ENCODE measurements at places on chromosomes 6 and 20.

DNA sequence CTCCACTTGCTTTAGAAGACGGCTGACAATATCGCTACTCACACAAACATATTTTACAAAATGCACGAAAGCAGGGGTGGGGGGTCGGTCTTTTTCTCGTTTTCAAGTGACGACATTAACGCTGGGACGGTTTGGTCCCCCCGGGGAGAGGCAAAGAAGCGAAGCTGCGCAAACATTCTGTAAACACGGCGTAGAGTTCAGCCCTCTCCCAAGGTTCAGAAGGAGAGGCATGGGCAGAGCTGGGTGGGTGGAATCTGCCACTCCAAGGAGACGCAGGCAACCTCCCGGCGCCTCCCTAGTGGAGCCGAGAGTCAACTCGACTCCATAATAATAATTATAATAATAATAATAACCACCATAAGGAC, 2.4 kb downstream of the NKX2-2 start:
- no peak overlapping the region for H3K4me3 ChIP-seq
- no peak for DNase-seq
- H3K27me3 ChIP-seq: peaks cover 74% of the 10 kb centered on the region

DNA sequence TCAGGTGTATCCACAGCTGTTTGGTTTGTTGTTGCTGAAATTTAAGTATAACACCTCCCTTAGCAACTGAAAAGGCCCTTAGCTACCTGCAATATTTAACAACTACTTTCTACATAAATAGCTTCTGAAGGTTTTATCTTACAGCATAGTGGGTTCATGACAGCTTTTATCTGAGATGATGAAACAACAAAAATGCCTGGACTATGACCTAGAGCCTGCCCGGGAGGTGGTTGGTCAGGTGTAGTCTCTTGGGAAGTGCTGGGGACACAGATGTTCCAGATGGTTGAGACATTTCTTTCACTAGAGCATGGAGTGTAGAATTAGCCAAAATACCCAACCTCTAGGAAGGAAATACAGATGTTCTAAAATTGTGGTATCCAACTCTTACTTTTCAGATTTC, 705.4 kb downstream of the MAFB start:
- no peaks in the 10 kb centered on the region for H3K36me3 ChIP-seq
- no peak overlapping the region for H3K27ac ChIP-seq
- DNase-seq: no peak
- H3K4me3 ChIP-seq: no peak overlapping the region
- H3K4me1 ChIP-seq: no peaks in the 10 kb centered on the region
- H3K27me3 ChIP-seq: no peaks in the 10 kb centered on the region

- DNase-seq: no peak
- H3K27me3 ChIP-seq: no peaks in the 10 kb centered on the region
- H3K27ac ChIP-seq: no peak overlapping the region
- no peak overlapping the region for H3K4me3 ChIP-seq
- H3K36me3 ChIP-seq: no peaks in the 10 kb centered on the region
Measured at GRCh38 chr20:50036703-50037102, 53.9 kb downstream of the SNAI1 start.

DNA sequence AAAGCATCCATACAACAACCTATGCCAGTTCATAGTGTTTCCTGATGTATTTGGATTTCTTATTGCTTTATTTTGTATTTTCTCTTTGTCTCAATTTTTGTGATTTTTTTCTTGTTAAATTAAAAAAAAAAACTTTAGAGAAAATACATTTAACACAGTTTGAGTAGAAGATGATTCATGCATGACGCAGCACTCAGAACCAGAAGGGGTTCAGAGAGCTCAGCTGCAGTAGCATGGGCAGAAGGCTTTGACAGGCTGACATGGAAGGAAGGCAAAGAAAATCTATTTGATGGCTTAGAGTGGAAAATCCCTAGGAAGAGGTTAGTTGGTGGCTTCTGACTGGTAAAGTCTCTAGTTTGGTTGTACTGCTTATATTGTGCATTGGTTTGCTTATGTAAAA, 207.2 kb upstream of the STXBP5 start:
- H3K4me3 ChIP-seq: no peak overlapping the region
- no peak overlapping the region for H3K27ac ChIP-seq
- DNase-seq: no peak

- no peak for DNase-seq
- H3K4me3 ChIP-seq: no peak overlapping the region
- H3K27ac ChIP-seq: no peak overlapping the region
- no peaks in the 10 kb centered on the region for H3K4me1 ChIP-seq
- no peaks in the 10 kb centered on the region for H3K36me3 ChIP-seq
Measured at GRCh38 chr6:98324446-98324845, 509.9 kb upstream of the POU3F2 start.

GRCh38 chr6:161908872-161909271, 635.0 kb upstream of the AGPAT4 start:
- no peaks in the 10 kb centered on the region for H3K27me3 ChIP-seq
- no peaks in the 10 kb centered on the region for H3K36me3 ChIP-seq
- no peak for DNase-seq

DNA sequence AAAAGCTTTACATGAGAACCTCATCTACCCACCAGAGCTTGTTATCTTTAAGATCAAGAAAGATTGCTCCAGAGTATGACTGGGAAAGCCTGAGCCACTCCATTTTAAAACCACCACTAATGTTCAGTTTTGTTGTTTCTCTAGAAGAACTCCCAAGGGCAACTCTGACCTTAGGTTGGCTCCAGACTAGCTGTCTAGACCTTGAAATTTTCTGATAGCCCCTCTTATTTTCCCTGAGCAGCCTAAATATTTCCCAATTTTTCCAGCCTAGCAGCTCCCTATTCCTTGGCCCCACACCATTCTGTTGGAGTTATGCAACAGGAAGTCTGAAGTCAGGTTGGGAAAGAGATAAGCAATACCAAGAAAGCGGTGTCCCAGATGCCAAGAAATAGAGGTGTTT, 84.6 kb upstream of the TCF21 start:
- no peaks in the 10 kb centered on the region for H3K27me3 ChIP-seq
- H3K36me3 ChIP-seq: no peaks in the 10 kb centered on the region
- H3K4me3 ChIP-seq: no peak overlapping the region
- no peaks in the 10 kb centered on the region for H3K4me1 ChIP-seq

- no peaks in the 10 kb centered on the region for H3K27me3 ChIP-seq
- DNase-seq: no peak
- no peaks in the 10 kb centered on the region for H3K36me3 ChIP-seq
- H3K27ac ChIP-seq: no peak overlapping the region
- H3K4me3 ChIP-seq: no peak overlapping the region
Measured at GRCh38 chr20:50073500-50073899, 39.5 kb downstream of the UBE2V1 start.

DNA sequence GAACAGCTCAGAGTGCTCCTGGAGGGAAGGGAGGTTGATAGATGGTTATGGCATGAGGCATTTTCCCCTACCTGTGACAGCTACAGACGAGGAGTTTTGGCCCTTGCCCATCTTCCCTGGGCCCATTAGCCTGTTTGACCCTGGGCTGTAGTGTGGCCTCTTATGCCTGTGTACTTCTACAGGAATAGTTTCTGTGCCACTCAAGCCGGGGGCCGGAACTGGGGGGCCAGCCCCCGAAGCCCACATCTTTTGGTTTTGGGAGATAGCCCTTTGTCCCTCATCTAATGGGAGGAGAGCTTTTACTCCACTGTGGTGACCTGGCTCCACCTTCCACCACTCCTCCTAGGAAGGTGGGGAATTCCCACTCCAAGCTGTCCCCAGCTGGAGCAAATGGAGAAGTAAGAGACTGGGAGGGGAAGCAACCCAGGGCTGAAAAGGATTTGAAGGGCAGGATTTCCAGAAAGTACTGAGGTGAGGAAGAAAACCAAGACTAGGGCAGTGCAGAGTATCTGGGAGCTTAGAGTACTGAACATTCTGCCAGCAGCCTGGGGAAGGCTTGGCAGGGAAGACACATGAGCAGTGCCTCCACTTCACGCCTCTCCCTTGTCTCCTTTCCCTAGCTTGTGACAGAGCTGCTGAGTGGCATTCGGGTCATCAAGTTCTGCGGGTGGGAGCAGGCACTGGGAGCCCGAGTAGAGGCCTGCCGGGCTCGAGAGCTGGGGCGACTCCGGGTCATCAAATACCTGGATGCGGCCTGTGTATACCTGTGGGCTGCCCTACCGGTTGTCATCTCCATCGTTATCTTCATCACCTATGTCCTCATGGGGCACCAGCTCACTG, 6.9 kb downstream of the ABCC10 start:
- H3K27ac ChIP-seq: no peak overlapping the region
- no peaks in the 10 kb centered on the region for H3K36me3 ChIP-seq
- no peak overlapping the region for H3K4me3 ChIP-seq
- no peaks in the 10 kb centered on the region for H3K4me1 ChIP-seq

DNA sequence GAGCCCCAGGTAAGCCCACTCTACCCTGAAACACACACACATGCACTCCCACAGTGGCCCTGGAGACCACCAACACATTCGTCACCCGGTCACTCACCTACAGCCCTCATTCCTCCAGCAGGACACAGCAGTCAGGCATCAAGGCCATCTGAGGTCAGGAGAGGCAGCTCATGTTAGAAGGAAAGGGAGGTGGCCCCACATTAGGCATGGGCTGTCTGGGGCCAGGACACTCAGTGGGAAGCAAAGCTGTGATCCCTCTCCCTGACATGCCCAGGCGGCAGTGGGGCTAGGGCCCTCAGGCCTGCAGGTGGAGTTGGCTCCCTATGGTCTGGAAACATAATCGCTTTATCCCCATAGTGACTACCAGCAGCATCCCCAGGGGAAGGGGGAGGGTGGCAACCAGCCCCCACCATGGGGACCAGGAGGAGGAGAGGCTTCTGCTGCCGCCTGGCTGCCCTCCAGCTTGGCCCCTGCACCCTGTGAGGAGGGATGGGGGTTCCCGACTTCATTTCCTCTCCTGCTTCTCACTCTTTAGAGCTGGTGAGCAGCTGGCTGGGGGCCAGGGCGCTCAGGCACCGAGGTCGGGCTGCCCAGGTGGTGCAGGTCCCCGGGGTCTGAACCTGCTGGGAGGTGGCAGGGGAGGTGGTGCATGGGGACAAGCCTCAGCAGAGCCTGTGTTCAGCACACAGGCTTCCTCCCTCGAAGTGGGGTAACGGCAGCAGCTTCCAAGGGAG, 76.6 kb upstream of the CST7 start:
- no peak overlapping the region for H3K27ac ChIP-seq
- H3K27me3 ChIP-seq: no peaks in the 10 kb centered on the region
- no peaks in the 10 kb centered on the region for H3K36me3 ChIP-seq
- no peak for DNase-seq

- H3K4me3 ChIP-seq: no peak overlapping the region
- H3K27ac ChIP-seq: no peak overlapping the region
- no peaks in the 10 kb centered on the region for H3K36me3 ChIP-seq
Measured at GRCh38 chr6:24861934-24862333, 63.2 kb upstream of the ARMH2 start.

GRCh38 chr6:33729059-33729458, 17.6 kb upstream of the UQCC2 start:
- H3K27ac ChIP-seq: no peak overlapping the region
- H3K4me3 ChIP-seq: no peak overlapping the region
- no peaks in the 10 kb centered on the region for H3K4me1 ChIP-seq
- no peaks in the 10 kb centered on the region for H3K27me3 ChIP-seq

DNA sequence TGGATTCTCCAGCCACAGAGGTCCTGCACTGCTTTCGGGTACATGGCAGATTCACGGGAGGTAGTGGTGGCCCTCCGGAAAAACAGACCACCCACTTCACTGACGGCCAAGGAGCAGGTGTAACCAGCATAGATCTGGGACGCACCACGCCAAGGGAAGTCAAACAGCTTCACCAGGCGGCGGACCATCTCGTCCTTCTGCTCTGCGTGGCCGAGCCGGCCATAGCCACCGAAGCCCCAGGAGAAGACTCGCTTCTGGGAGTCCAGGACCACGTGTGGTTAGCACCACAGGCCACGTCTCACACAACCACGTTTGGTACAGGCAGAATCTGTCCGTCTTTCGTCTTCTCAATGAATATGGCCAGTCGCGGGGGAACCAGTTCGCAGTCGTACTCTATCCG, 184.8 kb upstream of the COL21A1 start:
- no peaks in the 10 kb centered on the region for H3K4me1 ChIP-seq
- no peaks in the 10 kb centered on the region for H3K27me3 ChIP-seq
- no peaks in the 10 kb centered on the region for H3K36me3 ChIP-seq
- H3K4me3 ChIP-seq: no peak overlapping the region
- no peak overlapping the region for H3K27ac ChIP-seq

DNA sequence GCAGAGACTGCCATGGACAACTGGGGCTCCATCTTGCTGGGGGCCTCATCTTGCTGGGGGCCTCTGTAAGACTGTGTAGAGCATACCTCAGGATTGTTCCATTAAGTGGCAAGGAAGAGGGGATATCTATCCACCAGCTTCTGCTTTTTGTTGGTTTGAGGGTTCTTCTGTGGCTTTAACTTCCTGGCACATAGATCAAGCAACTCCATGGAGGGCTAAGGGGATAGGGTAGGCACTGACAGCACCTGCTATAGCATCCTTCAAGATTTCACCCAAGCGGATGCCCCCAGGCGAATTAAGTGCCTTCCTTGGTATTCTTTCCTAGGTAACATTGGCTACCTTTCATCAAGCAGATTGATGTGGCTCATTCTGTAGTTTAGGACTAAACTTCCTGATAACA, 3.8 kb upstream of the LRRN4 start:
- H3K27me3 ChIP-seq: peaks cover 3% of the 10 kb centered on the region
- H3K4me1 ChIP-seq: peaks cover 9% of the 10 kb centered on the region
- no peak for DNase-seq

- no peaks in the 10 kb centered on the region for H3K27me3 ChIP-seq
- H3K4me1 ChIP-seq: no peaks in the 10 kb centered on the region
- no peak overlapping the region for H3K4me3 ChIP-seq
- peak; percentile 10 for DNase-seq
- H3K36me3 ChIP-seq: no peaks in the 10 kb centered on the region
Measured at GRCh38 chr6:88089708-88090107, 42.1 kb downstream of the SPACA1 start.

- DNase-seq: no peak
- H3K4me3 ChIP-seq: no peak overlapping the region
- H3K27ac ChIP-seq: no peak overlapping the region
- H3K27me3 ChIP-seq: no peaks in the 10 kb centered on the region
- H3K4me1 ChIP-seq: no peaks in the 10 kb centered on the region
Measured at GRCh38 chr6:64128301-64129024, 492.9 kb downstream of the PHF3 start.

- H3K4me1 ChIP-seq: peaks cover 6% of the 10 kb centered on the region
- H3K27ac ChIP-seq: no peak overlapping the region
- H3K36me3 ChIP-seq: no peaks in the 10 kb centered on the region
Measured at GRCh38 chr6:3422435-3423070, 34.3 kb downstream of the SLC22A23 start.

- H3K4me3 ChIP-seq: no peak overlapping the region
- DNase-seq: no peak
- no peak overlapping the region for H3K27ac ChIP-seq
Measured at GRCh38 chr6:65948062-65948461, 241.0 kb upstream of the EYS start.

- no peak overlapping the region for H3K27ac ChIP-seq
- H3K4me1 ChIP-seq: peaks cover 3% of the 10 kb centered on the region
- H3K27me3 ChIP-seq: peaks cover 3% of the 10 kb centered on the region
- no peak for DNase-seq
Measured at GRCh38 chr6:39051399-39052122, 3.0 kb downstream of the GLP1R start.

GRCh38 chr20:39602649-39603048, 640.5 kb downstream of the DHX35 start:
- no peak overlapping the region for H3K4me3 ChIP-seq
- no peaks in the 10 kb centered on the region for H3K4me1 ChIP-seq
- no peaks in the 10 kb centered on the region for H3K36me3 ChIP-seq
- no peak overlapping the region for H3K27ac ChIP-seq
- DNase-seq: no peak
- no peaks in the 10 kb centered on the region for H3K27me3 ChIP-seq
